Stimulated activated CD8-positive, alpha-beta memory T cell treated with anti-CD3 and anti-CD28 coated beads, Interleukin-15, amount 100 ng/mL, for 1 hour (primary cell): ENCODE measurements at places on chromosomes 13 and 19.

- no peak for DNase-seq
Observed at GRCh38 chr13:47904241-47904640, 96.8 kb downstream of the SUCLA2 start.

- DNase-seq, result no peak
Observed at GRCh38 chr13:73417012-73417615, 358.3 kb downstream of the KLF5 start.

DNA sequence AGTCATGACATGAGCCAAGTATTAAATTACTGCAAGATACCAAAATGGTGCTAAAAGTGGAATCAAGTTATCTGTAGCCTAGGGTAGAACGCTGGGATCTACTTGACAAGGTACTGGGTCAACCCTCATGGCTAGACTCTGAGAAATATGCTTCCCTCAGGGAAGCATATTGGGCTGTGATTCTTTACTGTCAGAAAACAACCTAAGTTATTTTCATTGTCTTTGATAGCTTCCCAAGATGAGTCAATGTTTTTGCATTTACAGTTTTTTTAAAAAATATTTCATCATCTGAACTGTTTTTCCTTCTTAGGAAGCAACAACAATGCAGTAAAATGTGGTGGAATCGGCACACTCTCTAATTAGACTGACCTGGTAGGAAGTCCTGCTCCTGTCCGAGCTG is 218.0 kb downstream of the RGCC start:
- DNase-seq, result no peak

DNA sequence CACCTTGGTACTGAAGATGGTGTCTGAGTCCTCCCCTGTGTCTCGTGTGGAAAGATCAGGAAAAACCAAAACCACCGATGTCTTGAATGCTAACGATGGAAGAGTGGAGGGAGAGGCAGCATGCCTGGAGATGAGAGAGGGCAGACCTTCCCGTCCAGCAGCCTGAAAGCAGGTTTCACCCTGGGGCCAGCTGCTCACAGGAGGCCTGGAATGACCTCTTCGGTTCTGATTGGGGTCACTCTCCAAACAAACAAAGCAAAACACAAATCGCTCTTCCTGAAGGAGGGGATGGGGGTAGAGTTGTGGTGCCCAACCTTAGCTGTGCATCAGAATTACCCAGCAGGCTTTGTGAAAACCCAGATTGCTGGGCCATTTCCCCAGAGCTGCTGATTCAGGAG is 142.3 kb upstream of the SOX1 start:
- DNase-seq, result no peak

GRCh38 chr13:91572944-91573598 is 174.7 kb downstream of the GPC5 start:
- DNase-seq, result no peak

GRCh38 chr13:97028441-97029299 is 34.4 kb upstream of the OXGR1 start:
- peak; percentile 30 for DNase-seq

- DNase-seq, result no peak
Observed at GRCh38 chr13:113495494-113496210, 5.1 kb upstream of the DCUN1D2 start.

GRCh38 chr13:98992355-98992754 is 14.5 kb upstream of the DOCK9 start:
- DNase-seq, result no peak

GRCh38 chr13:106496072-106496997 is 39.1 kb downstream of the EFNB2 start:
- DNase-seq, result no peak

GRCh38 chr13:51906581-51906980 is 44.8 kb downstream of the CCDC70 start:
- no peak for DNase-seq

GRCh38 chr19:11339254-11340098 is at the start of gene RAB3D:
TSS of gene RAB3D (minus strand) at chr19:11339657. CDS start at chr19:11337399, 2,258 bp downstream.
- peak; percentile 45 for DNase-seq

- DNase-seq, result no peak
Observed at GRCh38 chr13:110600261-110600819, 15.0 kb upstream of the NAXD start.

GRCh38 chr13:79806821-79807220 is 325.9 kb downstream of the NDFIP2 start:
- DNase-seq, result no peak

GRCh38 chr13:40494946-40495620 is 171.4 kb downstream of the FOXO1 start:
- no peak for DNase-seq

DNA sequence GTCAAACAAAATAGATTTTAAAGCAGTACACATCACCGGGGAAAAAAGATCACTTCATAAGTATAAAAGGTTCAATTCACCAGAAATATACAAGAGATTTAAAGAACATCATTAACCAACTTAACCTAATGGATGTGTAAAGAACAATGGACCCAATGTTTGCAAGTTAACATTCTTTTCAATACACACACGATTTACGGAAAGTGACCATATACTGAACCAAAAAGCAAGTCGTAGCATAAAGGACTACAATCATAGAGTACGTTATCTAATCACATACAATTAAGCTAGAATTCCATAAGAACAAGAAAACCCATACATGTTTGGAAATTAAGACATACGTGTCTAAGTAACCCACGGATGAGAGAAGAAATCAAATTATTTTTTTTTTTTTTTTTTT is 9.6 kb downstream of the TGDS start:
- no peak for DNase-seq

DNA sequence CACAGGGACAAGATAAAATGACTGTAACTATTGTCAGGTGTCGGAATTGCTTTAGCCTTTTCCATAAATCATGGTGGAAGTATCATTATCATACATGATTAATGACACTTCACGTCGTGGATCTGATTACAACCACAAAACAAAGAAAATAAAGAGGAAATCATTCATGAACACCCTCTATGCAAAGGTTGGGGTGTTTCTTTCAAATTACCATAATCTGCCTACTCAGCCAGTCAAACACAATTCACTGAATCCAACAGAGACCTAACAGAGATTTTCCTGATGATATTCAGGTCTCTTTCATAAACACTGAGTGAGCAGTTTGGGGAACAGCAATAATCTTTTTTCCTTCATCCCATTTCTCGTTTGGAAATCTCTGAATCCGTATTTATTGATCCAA is 625.6 kb downstream of the DCT start:
- no peak for DNase-seq

- DNase-seq, result no peak
Observed at GRCh38 chr13:111211789-111212516, 96.8 kb downstream of the ARHGEF7 start.

DNA sequence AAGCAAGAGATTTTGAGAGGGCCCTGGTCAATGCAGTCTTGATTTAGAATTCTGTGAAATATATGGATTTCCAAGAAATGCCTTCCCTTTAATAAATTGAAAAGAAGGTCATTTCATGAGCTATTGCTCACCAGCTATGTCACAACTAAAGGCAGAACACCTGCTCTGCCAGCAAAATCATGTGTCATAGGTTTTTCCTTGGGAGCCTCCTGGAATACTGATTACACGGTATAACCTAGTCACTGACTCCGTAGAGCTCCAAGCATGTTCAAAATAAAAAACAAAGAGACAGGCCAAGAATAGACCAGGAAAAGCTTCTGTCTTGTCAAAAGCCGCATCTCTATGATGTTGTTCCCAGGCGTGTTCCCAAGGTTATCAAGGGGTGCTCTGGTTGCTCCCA is 45.5 kb downstream of the HSPH1 start:
- no peak for DNase-seq

DNA sequence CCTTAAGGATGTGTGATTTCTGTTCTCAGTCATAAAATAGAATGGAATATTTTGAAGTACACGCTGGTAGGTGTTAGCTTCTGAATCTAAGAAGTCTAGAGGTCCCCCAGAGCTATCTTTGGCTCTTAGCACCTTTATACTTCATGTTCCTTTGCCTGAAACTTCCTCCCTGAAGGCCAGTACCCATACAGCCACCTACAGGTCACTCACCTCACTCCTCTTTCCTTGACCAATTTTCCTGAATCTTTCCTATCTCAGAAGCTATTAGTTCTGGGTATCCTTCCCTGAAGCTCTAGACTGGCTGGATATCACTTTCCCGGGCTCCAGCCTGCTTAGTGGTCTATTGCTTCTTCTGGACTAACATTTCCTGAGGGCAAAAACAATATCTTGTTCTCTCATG is 93.4 kb upstream of the EDNRB start:
- no peak for DNase-seq

DNA sequence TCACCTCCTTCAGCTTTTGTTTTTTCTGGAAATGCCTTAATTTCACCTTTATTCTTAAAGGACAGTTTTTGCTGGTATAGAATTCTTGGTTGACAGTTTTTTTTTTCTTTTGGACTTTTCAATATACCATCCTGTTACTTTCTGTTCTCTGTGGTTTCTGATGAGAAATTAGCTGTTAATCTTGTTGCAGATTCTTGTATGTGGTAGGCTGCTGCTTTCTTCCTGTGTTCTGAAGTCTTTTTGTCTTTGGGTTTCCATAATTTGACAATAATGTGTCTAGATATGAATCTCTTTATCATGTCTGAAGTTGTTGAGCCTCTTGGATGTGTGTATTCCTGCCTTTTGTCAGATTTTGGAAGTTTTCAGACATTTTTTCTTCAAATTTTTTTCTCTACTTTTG is 12.0 kb downstream of the ZNF283 start:
- DNase-seq, result no peak

DNA sequence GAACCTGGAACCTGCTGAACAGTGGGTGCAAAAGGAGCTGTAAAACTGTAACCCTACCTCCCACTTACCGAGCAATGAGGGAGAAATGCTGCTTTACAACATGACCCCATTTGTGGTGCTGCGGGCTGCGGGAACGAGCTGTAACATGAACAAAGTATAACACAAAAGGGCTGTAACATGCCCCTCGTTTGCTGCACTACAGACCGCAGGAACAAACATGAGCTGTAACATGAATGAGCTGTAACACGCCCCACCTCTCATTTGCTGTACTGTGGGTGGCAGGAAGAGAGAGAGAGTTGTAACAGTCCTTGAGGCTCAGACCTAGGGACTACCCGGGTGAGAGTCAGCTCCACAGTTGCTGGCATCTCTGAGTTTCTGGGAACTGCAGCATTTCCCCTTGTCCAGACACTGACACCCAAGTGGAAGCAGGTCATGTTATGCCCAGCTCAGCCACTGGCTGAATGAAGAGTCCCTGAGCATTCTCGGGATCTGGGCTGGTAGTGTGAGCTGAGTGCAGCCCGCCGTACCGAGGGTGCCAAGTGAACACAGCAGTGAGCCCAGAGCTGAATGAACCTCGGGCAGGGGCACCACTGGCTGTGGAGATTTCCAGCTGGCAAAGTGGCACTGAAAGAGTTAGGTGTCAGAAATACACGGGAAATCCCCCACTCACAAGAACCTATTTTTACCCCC is 1385.3 kb upstream of the SPRY2 start:
- DNase-seq, result no peak

GRCh38 chr19:32580353-32580900 is 563 bp upstream of the PDCD5 start:
- DNase-seq, result no peak

GRCh38 chr13:63041640-63042414 is 1626.2 kb upstream of the PCDH20 start:
- DNase-seq, result no peak

- no peak for DNase-seq
Observed at GRCh38 chr19:55550321-55550650, 4.9 kb upstream of the SBK3 start.

DNA sequence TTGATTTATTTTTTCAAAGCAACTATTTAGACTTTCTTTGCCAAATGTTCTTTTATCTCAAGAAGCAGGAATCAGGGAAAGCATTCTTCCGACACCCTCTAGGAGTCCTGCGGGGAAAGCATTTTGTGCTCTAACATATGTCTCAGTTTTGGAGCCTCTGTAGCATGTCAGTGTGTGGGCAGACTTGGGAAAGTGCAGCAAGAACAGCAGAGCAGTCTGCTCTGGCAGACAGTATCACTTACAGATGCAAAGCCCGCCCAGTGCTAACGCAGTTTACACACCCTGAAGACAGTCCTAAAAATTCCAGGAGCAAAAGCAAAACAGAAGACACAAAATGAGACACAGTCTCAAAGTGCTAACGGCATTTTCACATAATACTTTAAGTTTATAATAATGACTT is 393.5 kb downstream of the KLF12 start:
- no peak for DNase-seq

- DNase-seq, result no peak
Observed at GRCh38 chr13:111859354-111860230, 207.4 kb upstream of the SOX1 start.

DNA sequence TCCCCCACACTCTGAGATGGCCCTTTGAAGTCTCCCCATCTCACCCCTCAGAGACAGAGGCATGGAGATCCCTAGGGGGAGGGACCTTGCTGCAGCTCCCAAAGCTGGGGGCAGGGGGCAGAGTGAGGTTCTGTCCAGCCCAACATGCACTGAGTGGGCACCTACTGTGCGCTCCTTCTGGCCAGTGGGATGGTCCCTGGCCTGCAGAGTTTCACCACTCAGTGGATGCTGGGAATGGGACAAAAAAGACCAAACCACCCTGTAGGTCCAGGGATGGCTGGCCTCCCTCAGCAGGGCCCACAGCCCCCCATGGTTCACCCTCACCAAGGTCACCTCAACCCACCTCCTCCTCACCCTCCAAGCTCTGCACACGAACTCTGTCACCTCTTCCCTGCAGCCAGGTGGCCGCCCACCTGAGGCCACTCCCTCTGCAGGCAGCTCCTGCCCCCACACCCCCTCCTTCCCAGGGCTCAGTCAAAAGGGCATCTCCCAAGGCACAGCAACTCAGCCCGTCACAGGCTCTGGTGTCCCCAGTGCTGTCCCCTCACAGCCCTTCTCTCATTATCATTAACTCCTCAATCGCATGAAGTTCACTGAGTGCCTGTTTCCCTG is 16.1 kb downstream of the CEACAM21 start:
- DNase-seq, result no peak

DNA sequence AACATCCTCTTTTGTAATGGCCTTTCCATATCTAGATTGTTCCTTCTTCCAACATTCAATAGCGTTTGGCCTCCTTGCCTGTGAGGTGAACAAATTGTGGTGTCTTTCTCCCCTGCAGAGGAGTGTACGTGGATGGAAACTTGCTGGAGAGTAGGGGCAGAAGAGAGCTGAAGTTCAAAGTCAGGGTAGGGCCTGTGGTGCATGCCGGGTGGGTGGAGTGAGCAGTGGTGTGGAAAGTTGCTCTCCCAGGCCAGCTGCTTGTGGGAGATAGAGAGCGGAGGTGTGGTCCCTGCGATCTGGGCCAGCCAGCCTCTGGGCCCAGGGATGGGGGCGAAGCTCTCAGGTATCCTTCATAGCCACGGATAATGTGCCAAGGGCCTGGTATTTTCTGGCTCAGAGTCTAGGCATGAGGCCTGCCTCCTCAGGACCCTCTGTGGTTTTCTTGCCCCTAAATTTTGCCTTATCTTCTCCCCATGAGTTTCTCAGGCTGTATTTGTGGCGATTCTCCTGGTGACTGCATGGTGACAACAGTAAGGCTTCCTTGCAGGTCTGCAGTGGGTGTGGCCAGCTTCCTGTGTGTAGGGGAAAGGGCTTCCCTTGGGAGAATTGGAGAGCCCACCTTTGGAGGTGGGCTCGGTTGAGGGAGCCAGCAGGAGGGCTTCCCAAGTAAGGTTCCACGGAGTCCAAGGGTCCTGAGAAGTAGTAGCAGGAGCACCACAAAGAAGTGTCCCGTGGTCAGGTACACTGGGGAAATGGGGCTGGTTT is 6.7 kb downstream of the RGCC start:
- DNase-seq, result no peak

GRCh38 chr13:96071504-96071903 is 18.3 kb upstream of the UGGT2 start:
- no peak for DNase-seq

GRCh38 chr13:27349458-27349857 is 75.0 kb upstream of the GTF3A start:
- no peak for DNase-seq
